ENCODE measurements at places on chromosomes 6 and 20.

- DNase-seq, result no peak
Measured at GRCh38 chr6:112626468-112627082, 279.4 kb downstream of the RFPL4B start.

- no peak for DNase-seq
Measured at GRCh38 chr6:79544939-79545450, 7.8 kb upstream of the LCA5 start.

DNA sequence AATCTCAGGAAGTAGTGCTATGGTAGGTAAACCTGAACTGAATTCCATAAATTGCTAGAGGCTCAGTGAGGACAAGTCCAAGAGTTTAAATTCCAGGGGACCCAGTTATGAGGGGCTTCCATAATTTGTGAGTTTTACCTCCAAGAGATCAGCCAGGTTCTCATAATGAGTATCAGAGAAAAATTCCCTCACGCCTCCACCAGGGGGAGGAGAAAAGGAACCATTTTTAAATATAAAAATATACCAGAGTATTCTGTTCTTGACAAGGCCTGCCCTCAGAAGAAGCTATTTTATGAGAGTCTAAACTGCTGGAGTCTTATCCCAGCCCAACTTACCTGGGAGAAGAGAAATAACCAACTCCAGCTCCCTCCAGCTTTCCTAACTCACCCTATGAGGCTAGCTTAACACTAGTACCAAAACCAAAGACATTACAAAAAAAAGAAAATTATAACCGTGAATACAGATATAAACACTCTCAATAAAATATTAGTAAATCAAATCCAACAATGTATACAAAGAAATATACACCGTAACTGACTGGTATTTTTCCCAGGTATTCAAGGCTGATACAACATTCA is 158.7 kb downstream of the TFAP2A start:
- DNase-seq, result no peak

GRCh38 chr6:2968600-2969135 is 2.7 kb downstream of the SERPINB6 start:
- no peak for DNase-seq

- no peak for DNase-seq
Measured at GRCh38 chr6:113591896-113592827, 265.0 kb upstream of the MARCKS start.

DNA sequence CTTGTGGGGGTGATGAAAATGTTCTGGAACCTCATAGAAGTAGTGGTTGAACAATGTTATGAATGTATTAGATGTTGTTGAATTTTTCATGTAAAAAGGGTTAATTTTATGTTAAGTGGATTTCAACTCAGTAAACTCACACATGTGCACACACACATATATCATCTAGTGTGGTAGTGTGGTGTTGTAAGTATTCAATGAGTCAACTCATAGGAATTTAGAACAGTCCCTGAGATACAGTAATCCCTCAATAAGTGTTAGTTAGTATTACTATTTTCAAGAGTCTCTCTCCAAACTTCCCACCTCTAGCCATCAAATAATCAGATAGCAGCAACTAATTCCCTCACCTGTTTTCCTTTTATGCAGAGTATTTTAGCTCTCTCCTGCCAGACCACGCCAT is 563.1 kb upstream of the JARID2 start:
- DNase-seq, result no peak

DNA sequence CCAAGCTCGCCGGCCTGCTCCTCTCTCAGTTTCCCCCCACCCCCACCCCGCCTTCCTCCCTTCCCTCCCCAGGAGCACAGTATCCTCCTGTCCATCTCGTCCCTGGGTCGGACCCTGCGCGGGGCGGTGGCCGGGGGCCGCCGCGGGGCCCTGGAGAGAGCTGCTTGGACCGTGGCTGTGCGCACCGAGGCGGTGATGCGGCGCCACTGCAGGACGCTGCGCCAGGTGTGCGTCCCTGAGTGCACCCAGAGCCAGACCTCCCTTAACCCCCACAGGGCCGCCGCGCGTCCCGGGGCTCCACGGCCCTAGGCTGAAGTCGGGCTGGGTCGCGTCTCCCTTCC is 2.2 kb downstream of the C20orf204 start:
- no peak for DNase-seq

DNA sequence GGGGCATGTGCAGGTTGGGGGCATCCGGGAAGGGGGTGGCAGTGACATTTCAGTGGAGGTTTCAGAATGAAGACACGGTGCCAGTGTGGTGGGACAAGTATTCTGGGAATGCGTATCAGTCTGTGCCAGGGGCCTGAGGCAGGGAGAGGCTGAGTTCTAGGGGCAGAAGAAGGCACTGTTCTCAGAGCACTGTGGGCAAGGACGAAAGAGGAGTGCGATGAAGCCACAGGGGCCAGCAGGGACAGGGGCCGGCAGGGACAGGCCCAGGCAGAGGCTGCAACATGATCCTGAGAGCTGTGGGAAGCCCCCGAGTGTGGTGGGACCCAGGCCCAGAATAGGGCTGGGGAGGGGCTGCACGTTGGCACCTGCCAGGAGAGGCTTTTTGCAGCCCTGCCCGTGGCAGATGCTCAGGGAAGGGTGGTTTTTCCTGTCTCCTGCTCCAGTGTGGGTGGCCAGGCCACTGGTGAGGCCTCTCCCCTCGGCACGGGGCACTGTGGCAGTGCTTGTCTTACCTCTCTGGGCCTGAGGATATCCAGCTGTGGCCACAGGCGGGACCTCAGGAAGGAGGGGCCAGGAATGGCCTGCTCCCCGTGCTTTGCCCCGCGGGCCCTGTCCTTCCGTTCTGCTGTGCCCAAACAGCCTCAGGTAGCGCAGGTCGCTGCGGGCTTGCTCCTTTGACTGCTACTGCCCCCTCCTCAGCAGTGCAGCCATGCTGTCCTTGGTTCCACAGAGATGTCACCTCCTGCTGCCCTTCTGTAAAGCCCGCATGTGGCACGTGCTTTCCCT is 10.0 kb downstream of the ENTPD6 start:
- DNase-seq, result no peak
